GM10248 (cell line): ENCODE measurements at places on chromosomes 13 and 19.

DNA sequence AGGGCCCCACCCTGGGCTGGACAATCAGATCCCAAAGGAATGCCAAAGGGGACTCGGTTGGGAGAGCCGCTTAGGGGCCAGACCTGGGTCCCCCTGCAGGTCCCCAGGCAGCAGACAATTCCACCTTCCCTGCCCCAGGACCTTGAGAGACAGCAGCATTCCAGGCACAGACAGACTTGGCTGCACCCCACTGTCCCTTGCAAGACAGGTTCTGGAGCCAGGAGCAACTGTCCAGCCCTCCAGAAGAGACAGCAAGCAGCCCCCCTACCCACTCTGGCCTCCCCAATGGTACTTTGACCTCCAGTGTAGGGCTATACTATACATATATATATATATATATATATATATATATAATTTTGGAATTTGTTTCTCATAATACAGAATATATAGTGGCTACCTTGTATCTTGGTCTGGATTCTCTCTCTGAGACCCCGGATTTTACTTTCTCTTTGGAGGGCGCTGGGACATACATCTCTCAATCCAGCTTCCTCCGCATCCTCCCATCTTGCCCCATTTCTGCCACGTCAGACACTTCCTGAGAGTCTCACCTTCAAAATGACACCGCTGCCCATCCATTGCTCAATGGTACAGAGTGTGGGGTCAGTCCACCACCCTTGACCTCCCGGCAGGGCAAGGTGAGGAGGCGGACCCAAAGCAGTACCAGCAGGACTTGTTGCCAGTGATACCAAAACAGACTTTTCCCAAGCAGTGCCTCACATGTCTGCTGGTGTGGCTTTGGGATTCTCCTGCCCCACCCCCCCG is 12.7 kb downstream of the SMIM24 start:
- no peak for DNase-seq

DNA sequence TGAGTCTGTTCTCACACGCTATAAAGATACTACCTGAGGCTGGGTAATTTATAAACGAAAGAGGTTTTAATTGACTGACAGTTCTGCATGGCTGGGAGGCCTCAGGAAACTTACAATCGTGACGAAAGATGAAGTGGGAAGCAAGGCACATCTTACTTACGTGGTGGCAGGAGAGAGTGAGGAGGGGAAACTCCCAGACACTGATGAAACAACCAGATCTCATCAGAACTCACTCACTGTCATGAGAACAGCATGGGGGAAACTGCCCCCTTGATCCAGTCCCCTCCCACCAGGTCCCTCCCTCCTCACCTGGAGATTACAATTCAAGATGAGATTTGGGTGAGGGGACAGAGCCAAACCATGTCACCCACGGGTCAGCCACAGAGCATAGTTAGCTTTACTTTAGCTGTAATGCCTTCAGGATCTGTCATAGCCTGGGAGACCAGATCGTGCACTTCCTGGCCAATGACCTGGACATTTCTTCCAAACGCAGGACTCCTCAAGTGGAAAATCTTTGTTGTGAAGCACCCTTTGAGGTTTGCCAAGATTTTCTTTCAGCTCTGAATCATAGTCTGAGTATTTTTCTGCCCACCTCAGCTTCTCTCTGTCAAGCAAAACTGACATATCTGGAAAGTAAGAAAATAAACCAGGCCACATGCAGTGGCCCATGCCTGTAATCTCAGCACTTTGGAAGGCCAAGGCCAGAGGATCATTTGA is 25.2 kb upstream of the HIF3A start:
- DNase-seq = no peak

GRCh38 chr13:68597641-68598040 is 1367.5 kb upstream of the PCDH9 start:
- no peak for DNase-seq

DNA sequence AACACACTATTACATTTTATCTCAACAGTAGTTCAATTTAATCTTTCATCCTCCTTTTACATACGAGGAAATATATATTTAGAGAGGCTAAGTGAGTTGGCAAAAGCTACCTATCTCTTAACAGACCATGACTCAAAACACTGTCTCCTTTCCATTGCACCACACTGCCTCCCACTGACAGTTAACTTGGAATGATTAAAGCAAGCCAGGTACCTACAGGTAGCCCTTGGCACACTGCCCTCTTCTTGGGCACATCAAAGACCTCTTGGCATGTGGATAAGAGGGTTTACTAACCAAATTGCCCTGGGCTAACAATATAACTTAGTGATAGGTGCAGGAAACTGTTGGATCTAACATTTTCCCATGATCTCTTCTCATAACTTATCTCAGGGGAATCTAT is 1.8 kb downstream of the ABHD13 start:
- no peak for DNase-seq

GRCh38 chr19:16587833-16588823 is 15.9 kb upstream of the SLC35E1 start:
- peak; percentile 86 for DNase-seq

DNA sequence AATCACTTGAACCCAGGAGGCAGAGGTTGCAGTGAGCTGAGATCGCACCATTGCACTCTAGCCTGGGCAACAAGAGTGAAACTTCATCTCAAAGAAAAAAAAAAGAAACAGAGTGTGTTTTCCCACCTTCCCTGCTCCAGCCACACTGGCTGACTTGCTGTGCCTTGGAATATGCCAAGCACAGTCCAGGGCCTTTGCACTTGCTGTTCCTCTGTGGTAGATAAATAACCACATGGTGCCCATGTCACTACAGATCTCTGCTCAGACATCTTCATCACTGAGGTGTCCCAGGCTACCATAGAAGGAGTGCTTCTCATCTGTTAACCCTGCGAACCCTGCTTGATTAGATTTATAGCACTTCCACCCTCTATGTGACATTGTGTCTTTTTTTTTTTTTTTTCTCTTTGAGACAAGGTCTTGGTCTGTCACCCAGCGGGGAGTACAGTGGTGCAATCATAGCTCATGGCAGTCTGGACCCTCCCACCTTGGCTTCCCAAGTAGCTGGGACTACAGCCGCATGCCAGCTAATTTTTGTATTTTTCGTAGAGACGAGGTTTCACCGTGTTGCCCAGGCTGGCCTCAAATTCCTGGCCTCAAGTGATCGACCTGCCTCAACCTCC is 10.4 kb downstream of the SMARCA4 start:
- DNase-seq = no peak

- DNase-seq = no peak
Observed at GRCh38 chr13:20565115-20565736, 1.7 kb upstream of the IFT88 start.

DNA sequence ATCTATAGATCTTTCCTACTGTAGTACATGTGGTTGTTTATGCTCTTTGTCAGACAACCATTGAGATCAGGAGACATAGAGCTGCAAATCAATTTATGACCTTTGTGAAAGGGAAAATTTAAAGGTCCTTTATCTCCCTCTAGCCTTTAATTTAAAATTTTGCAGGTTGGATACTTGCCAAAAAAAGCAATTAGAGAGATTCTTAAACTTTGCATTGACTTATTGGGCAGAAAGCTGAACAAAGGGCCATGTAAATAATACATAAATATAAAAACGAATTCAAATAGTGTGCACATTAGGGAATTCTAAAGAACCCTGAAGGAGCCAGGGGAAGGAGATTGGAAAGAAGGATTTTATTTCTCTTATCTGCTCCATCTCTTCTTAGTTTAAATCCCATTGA is 22.0 kb upstream of the RB1 start:
- DNase-seq = no peak
